ENCODE measurements at places on chromosomes 4 and X. TPM values are rescaled to one million over a fixed set of nuclear protein-coding genes. Genes with fewer than 3 reads are reported as not detected.

- ATAC-seq: no peak
These were observed 134.3 kb downstream of the MID1IP1 start for GRCh38 chrX:38935561-38935960.

DNA sequence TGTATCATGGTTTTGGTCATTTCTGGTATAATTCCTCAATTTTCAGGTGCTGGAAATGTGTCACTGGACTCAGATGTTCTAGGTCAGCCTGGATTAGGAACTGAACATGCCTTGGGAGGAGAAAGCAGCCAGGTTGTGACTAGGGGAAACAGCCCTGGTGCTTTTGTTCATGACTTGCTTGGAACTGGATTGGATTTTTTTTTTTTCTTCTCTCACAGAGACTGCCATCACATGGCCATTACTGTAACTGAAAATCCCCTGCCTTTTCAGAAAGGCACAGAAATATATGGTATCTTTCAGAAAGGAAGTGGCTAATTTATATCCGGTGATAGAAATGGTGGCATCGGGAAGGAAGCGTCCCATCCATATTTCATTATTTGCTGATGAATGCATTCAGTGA is 34.6 kb downstream of the SEPTIN11 start:
- ATAC-seq: no peak

- no peak for ATAC-seq
These were observed 73.2 kb upstream of the ITM2A start for GRCh38 chrX:79440336-79440735.

DNA sequence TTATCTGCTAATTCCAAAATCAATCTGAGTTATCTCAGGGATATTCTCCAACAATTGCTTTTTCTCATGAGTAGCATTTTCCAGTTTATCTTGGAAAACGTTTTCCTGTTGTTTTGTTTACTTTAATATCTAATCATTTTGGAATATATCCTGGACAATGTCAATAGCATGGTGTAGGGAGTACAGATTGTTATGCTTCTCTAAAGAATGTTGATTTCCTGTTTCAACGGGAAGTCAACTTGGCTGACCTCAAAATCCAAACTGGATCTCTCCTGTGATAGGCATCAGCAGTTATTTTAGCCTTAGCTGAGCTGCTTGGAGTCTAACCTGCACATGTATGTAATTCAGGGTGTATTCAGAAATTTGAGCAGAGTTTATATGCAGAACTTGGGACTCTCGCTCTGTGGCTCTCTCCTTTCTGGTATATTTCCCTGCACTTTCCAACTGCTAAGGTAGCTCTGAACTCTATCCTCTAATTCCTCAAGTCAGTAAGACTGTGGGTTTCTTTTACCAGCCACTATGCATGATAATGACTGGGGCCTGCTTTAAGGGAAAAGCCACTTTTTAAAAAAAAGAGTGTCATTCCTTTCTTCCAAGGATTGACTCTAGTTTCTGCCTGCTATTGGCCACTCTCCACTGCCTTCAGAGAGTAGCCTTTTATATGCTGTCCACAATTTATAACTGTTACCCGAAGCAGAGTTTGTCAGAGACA is 7.7 kb downstream of the PRSS48 start:
- no peak for ATAC-seq

DNA sequence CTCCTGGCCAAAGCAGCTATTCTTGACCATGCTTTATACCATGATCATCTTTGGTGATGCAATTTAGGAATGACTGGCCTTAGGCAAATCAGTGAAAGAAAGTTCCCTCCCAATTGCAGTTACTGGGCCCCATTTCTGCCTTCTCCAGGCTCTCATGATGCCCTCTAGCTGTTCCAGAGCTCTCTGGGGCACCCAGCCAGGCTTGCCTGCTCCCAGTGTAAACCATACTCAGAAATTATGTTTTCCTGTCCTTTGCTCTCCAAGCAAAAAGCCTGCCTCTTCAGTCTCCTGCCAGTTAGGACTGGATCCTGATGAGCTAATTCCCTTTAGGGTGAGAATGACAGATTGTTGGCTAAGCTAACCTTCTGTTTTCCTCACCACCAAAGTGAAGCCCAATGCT is 85.3 kb upstream of the RBPJ start:
- ATAC-seq: peak; percentile 73

DNA sequence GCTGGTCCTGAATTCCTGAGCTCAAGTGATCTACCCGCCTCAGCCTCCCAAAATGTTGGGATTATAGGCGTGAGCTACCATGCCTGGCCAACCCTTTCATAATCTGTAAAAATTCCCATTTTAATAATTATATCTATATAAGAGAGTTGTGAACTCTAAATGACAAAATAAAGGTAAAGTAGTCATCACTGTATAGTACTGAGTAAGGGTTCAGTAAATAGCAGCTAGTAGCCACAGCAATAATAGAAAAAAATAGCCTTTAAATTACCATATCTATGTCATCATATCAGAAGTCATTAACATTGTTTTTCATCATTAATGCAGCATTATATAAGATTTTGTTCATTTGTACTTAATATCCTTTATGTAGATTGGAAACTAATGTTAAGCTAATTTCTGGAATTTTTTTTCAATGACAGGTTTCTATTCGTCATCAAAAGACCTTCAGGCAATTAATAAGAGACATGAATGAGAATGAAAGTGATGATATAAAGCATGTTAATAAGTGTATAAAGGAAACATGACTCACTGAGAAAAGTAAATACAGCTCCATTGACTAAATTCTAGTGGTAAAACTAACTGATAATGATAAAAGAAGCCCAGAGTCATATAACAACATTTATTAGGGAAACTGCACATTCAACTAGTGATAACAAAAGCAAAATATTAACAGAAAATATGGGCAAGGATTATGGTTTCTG is 85.9 kb upstream of the UGT8 start:
- ATAC-seq: no peak

DNA sequence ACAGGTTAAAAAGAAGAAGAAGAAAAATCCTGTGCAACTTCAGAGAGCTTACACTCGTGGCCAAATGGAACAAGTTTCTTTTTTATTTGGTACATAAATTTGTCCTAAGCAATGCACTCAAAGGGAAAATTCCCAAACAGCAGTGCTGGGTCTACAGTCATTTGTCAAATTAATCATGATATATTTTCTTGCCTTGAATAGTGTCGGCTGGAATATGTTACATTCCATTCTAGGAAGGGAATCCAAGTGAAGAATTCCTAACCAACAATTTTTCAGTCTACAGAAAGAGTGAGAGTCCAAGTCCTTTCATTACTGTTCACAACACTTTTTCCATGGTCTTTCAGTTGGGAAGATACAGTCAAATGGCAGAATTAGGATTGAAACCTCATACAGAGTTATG is 63.9 kb downstream of the HAND2 start:
- ATAC-seq: no peak

DNA sequence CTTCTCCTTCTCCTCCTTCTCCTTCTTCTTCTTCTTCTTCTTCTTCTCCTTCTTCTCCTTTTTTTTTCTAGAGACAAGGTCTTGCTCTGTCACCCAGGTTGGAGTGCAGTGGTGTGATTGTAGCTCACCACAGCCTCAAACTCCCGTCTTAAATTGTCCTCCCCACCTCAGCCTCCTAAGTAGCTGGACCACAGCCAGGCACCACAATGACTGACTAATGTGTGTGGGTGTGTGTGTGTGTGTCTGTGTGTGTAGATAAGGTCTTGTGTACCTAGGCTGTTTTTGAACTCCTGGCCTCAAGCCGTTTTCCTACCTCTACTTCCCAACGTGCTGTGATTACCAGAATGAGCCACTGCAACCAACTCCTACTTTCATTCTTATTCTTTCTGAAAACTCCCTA is 390.9 kb downstream of the ADAM29 start:
- no peak for ATAC-seq

DNA sequence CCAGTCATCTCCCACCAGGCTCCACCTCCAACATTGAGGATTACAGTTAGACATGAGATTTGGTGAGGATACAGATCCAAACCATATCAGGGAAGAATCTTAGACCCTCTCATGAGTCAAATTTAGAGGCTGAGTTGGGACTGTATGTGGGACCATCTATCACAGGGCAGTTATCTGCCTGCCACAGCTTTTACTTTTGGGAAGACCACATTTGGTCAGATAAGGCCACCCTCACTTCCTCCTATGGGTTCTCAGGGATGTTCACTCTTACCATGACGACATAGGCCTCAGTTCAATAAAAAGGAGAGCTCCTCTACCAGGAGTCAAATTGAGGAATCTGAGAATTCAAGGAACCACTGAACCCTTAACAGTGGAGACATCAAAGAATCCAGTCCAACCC is 2.1 kb downstream of the MAGEB2 start:
- ATAC-seq: no peak

- no peak for ATAC-seq
These were observed 352.5 kb downstream of the GPM6A start for GRCh38 chr4:175459571-175459970.

- ATAC-seq: peak; percentile 19
These were observed 49.7 kb upstream of the GAB1 start for GRCh38 chr4:143286701-143287571.

GRCh38 chr4:6336166-6336565 is 66.5 kb downstream of the WFS1 start:
- no peak for ATAC-seq

TLR3 gene
- total RNA-seq: 0.06 TPM

MAGEB4 gene
- 0.23 TPM for total RNA-seq

PRDM5 gene
- total RNA-seq: 17.2 TPM
